CD4-positive, alpha-beta T cell (primary cell): ENCODE measurements at places on chromosomes 16 and 17.

DNA sequence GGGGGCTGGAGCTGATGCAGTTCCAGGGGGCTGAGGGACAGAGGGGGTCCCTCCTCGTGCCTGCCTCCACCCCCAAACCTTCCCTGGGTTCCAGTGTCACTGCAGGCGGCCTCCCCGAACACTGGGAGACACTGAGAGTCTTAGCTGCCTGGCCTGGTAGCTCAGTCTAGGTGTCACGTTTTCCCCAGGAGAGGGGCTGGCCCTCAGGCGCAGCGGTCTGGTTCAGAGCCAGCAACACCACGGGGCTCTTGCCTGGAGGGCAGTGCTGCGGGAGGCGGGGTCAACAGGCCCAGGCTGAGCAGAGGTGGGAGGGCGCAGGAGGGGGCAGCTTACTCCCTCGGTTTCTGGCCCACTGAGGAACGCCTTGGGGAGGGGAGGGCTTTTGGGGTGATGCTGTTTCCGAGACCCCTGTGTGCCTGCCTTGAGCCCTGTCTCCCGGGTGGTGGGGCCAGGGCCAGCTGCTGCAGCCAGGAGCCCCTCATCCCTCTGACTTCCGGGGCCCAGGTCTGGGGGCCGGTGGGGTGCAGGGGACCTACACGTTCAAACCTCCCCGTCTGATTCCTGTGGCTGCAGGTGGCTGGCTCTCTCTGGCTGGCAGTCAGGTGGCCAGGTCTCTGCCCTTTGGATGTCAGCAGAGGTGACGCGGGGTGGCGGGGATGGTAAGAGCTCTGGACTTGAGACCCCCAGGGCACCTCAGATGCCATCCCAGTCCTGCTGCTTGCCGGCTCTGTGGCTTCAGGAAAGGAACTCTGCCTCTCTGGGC lies 89.3 kb upstream of the GSE1 start:
- H3K36me3 ChIP-seq: no peaks in the 10 kb centered on the region
- no peak for DNase-seq
- H3K27ac ChIP-seq: no peak overlapping the region

DNA sequence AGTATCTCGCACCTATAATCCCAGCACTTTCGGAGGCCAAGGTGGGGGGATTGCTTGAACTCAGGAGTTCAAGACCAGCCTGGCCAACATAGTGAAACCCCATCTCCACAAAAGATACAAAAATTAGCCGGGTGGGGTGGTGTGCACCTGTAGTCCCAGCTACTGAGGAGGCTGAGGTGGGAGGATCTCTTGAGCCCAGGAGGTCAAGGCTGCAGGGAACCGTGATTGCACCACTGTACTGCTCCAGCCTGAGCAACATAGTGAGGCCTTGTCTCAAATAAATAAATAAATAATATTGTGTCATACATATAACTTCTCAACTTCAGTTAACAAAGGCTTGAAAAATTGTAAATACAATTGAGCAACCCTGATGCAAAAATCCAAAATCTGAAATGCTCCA lies 8.2 kb downstream of the AMFR start:
- DNase-seq: no peak
- H3K27ac ChIP-seq: no peak overlapping the region
- peaks cover 7% of the 10 kb centered on the region for H3K36me3 ChIP-seq
- H3K4me3 ChIP-seq: no peak overlapping the region
- H3K4me1 ChIP-seq: peaks cover 3% of the 10 kb centered on the region

DNA sequence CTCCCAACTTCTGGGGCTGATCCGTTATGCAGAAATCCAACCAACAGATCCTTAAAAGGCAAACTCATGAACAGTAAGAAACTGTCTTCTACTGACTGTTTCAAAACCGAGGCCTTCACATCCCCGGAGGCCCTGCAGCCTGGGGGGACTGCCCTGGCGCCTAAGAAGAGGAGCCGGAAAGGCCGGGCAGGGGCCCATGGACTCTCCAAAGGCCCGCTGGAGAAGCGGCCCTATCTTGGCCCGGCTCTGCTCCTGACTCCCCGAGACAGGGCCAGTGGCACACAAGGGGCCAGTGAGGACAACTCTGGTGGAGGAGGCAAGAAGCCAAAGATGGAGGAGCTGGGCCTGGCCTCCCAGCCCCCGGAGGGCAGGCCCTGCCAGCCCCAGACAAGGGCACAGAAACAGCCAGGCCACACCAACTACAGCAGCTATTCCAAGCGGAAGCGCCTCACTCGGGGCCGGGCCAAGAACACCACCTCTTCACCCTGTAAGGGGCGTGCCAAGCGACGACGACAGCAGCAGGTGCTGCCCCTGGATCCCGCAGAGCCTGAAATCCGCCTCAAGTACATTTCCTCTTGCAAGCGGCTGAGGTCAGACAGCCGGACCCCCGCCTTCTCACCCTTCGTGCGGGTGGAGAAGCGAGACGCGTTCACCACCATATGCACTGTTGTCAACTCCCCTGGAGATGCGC lies 39.5 kb downstream of the SREBF1 start:
- no peak for DNase-seq
- no peak overlapping the region for H3K27ac ChIP-seq
- peaks cover 27% of the 10 kb centered on the region for H3K36me3 ChIP-seq
- H3K27me3 ChIP-seq: no peaks in the 10 kb centered on the region
- H3K4me1 ChIP-seq: peaks cover 24% of the 10 kb centered on the region

DNA sequence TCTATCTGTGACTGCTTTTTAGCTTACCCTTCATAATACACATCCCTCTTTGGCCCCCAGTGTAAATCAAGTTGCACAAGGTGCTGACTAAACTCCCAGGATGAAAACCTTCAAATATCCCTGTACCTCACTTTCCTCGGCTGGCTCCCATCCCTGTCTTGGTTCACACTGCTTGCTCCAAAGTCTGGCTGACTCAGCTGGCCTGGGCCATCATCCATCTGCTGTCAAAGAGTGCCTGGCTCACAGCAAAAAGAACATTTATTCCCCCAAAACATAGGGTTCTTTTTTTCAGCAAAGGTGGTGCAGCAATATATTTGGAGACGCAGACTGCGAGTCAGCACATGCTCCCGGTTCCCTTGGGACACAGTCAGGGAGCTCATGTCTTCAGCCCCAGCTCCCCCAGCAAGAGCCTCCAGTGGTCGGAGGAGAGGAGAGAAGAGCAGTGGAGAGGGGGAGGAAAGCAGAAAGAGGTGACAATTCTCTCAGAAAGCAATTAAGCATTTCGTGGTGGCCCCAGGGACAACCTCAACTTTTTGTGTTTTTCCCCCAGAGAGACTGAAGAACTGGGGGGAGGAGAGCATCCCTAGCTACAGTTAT lies 26.1 kb downstream of the GPR142 start:
- H3K4me1 ChIP-seq: no peaks in the 10 kb centered on the region
- no peak overlapping the region for H3K27ac ChIP-seq
- H3K27me3 ChIP-seq: no peaks in the 10 kb centered on the region
- DNase-seq: no peak
- no peak overlapping the region for H3K4me3 ChIP-seq
- no peaks in the 10 kb centered on the region for H3K36me3 ChIP-seq

- no peak overlapping the region for H3K4me3 ChIP-seq
- H3K4me1 ChIP-seq: peaks cover 2% of the 10 kb centered on the region
- DNase-seq: peak; percentile 0
- no peak overlapping the region for H3K27ac ChIP-seq
These were observed 99.0 kb downstream of the C16orf78 start for GRCh38 chr16:49472598-49472997.

- DNase-seq: no peak
- no peak overlapping the region for H3K27ac ChIP-seq
- H3K36me3 ChIP-seq: no peaks in the 10 kb centered on the region
- no peak overlapping the region for H3K4me3 ChIP-seq
These were observed 35.3 kb downstream of the FAM20A start for GRCh38 chr17:68565661-68566441.

DNA sequence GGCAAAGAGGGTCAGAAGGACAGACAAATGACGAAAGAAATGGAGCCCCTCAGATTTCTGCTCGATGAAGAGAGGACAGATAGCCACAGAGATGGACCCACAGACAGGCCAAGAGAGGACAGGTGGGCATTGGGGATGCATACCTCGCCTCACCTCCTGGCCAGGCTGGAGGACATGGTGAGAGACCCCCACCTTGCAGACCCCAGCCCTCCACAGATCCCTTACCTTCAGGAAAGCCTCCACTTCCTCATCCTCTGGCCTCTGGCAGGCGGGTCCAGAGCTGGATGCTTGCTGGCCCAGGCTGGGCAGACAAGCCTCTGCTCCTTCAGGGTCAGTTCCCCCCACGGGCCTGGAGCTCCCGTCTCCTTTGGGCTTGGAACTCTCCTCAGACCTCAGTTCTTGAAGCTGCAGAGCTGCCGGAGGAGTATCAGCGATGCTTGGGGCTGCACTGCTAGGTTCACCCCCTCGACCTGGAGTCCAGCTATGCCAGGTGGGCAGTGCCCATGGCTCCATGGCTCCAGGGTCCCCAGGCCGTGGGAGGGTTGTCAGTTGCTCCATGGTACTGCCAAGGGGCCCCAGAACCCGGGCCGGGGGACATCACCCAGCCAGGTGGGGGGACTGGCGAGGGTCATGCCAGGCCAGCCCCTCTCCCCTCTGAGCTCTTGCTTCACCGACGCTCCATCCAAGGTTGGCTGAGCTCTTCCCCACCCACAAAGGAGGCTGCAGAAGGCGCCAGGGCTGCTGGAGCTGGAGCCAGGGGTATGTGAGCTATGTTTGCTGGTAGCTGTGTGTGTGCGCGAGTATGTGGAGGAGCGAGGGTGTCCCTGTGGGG lies 1.0 kb downstream of the TSPOAP1 start:
- H3K27me3 ChIP-seq: no peaks in the 10 kb centered on the region
- peak overlapping the region; percentile 84 for H3K4me3 ChIP-seq
- no peak for DNase-seq

DNA sequence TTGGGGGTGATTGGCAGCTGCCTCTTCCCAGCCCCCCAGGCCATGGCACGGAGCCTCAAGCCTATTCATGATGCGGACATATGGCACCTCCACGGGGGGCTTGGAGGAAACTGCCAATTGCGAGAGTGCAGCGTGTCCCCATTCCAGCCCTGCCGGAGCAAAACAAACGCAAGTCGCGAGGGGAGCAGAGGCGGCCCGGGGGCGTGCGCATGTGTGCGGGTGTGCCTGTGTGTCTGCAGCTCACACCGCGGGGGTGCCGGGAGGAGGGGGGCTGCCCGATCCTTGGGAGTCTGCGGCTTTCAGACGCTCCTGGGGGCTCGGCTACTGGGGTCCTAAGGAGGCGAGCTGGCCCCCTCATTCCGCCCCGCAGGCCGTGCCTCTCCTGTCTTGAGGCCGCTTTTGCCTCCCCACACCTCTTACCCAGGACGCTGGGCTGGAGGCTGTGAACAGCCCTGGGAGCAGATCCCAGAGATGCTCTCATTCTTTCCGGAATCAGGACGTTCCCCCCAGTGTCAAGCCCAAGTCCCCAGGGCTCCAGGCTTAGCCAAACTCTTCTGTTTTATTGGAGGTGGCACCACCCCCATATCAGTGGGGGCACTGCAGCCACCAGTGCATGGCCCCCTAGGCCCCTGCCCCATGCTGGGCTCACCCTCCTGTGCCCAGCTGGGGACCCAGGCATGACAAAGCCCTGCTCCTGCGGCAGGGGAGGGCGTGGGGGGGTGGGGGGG lies 29.1 kb downstream of the ENDOV start:
- no peak overlapping the region for H3K4me3 ChIP-seq
- no peaks in the 10 kb centered on the region for H3K4me1 ChIP-seq
- no peak overlapping the region for H3K27ac ChIP-seq
- peaks cover 4% of the 10 kb centered on the region for H3K27me3 ChIP-seq
- H3K36me3 ChIP-seq: no peaks in the 10 kb centered on the region

GRCh38 chr16:3988824-3989223 lies 108.3 kb upstream of the CREBBP start:
- DNase-seq: no peak
- H3K27ac ChIP-seq: no peak overlapping the region
- peaks cover 2% of the 10 kb centered on the region for H3K36me3 ChIP-seq
- H3K4me3 ChIP-seq: no peak overlapping the region
- no peaks in the 10 kb centered on the region for H3K27me3 ChIP-seq

- DNase-seq: no peak
- H3K27ac ChIP-seq: no peak overlapping the region
- no peaks in the 10 kb centered on the region for H3K27me3 ChIP-seq
- peaks cover 17% of the 10 kb centered on the region for H3K36me3 ChIP-seq
These were observed 53.1 kb downstream of the TEX2 start for GRCh38 chr17:64209983-64210382.

DNA sequence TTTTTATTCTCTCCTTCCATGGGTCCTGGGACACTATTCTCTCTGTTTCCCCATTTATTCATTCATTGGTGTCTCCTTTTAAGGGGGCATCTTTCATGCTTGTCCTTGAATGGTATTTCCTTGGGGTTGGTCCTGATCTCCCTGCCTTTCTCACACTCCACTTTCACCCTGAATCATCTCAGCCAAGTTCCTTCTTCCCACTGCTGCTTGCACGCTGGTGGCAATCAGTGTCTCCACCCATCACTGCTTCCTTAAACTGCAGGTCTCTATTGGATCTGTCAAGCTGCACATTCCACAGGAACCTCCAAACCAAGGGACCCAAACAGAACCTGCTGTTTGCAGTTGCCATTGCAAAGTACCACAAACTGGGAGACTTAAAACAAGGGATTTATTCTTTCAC lies 89.3 kb upstream of the SDK2 start:
- H3K4me1 ChIP-seq: no peaks in the 10 kb centered on the region
- no peak overlapping the region for H3K4me3 ChIP-seq
- no peak for DNase-seq

- no peak overlapping the region for H3K27ac ChIP-seq
- H3K4me1 ChIP-seq: no peaks in the 10 kb centered on the region
- H3K4me3 ChIP-seq: no peak overlapping the region
- H3K36me3 ChIP-seq: no peaks in the 10 kb centered on the region
- DNase-seq: no peak
These were observed 292.6 kb upstream of the CDH11 start for GRCh38 chr16:65414284-65414984.

GRCh38 chr16:27408602-27409031 lies 6.6 kb downstream of the IL21R start:
- peak overlapping the region; percentile 2 for H3K4me3 ChIP-seq
- DNase-seq: no peak
- H3K4me1 ChIP-seq: peaks cover 51% of the 10 kb centered on the region
- peaks cover 8% of the 10 kb centered on the region for H3K36me3 ChIP-seq

DNA sequence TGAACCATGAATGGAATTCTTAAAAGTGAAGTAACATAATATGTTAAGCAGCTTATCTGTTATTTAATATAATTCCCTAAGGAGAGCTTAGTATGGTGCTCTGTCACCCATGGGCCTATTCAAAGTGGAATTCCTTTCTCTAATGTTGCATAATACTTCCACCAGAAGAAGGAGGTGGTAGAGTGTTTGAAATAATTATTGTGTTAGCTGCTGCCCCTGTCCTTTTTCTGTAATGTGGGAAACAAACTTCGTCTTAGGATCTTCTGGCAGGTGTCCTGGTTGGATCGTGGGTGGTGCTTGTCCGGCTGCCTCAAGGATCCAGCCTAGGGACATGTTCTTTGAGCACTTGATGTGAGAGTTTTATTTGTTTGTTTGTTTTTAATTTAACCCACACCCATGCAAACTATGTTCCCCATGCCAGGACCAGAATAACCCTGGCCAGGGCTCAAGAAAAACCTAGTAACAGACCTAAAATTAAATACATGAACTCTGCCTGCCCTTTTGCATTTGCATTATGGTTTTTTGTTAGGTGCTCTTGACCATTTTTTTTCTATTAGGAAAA lies 46.1 kb downstream of the ZNRF1 start:
- no peak overlapping the region for H3K27ac ChIP-seq
- H3K27me3 ChIP-seq: no peaks in the 10 kb centered on the region
- H3K36me3 ChIP-seq: no peaks in the 10 kb centered on the region
- no peaks in the 10 kb centered on the region for H3K4me1 ChIP-seq
- no peak overlapping the region for H3K4me3 ChIP-seq
- no peak for DNase-seq
